ENCODE measurements at places on chromosomes 13 and 19.

GRCh38 chr19:2326699-2327360, 1.6 kb downstream of the LSM7 start:
- DNase-seq: no peak

DNA sequence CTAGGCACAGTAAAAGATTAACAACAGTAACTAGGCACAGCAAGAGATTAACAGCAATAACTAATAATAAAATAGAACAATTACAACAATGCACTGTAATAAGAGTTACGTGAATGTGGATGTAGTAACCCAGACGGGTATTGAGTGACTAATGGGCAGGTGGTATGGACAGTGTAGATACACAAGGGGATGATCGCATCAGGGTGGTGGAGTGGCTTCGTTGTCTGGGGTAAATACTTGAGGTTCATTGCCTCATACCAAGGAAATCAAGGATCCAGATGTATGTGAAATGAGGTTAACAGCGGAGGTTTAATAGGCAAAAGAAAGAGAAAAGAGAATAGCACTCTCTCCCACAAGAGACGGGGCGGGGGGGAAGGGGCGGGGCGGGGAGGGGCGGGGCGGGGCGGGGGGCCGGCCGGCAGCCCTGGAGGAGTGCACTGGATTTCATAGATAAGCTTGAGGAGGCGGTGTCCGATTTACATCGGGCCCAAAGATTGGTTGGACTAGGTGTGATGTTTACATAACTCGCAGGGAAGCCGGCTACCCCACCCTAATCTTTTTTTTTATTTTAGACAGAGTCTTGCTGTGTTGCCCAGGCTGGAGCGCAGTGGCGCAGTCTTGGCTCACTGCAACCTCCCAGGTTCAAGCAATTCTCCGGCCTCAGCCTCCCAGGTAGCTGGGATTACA, 106.3 kb downstream of the KCTD15 start:
- DNase-seq: no peak

GRCh38 chr19:10118960-10119359, 739 bp downstream of the EIF3G start:
- DNase-seq: no peak

DNA sequence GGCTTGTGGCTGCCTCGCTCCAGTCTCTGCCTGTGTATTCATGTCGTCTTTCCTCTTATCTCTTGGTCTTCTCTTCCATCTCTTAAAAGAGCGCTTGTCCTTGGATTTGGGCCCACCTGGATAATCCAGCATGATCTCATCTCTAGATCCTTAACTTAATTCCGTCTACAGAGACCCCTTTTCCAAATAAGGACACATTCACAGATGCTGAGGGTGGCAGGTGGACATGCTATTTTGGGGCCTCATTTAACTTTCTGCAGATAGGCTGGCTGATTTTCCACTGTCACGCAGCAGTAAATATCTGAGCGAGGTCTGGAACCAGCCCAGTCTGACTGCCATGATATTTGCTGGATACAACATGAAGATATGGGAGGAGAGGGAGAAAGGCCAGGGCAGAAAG, 41.5 kb upstream of the TSHZ3 start:
- DNase-seq: no peak

GRCh38 chr13:86729206-86729605, 930.0 kb upstream of the SLITRK6 start:
- no peak for DNase-seq

GRCh38 chr13:29909975-29910674, 59.7 kb upstream of the UBL3 start:
- DNase-seq: peak; percentile 81

GRCh38 chr19:17602872-17603510, 47.5 kb downstream of the COLGALT1 start:
- no peak for DNase-seq

All from mammary epithelial cell (primary cell).